ENCODE measurements at places on chromosomes 3 and 15. TPM values are rescaled to one million over a fixed set of nuclear protein-coding genes. Genes with fewer than 3 reads are reported as not detected.
A peak's percentile ranks its signal among the peaks of the same experiment; 100 is the strongest.

The POLQ gene
- 0.86 TPM for total RNA-seq

The ATP13A5 gene
- total RNA-seq = not detected

The EPHB3 gene
- total RNA-seq = 4.0 TPM

The RHOV gene
- total RNA-seq = not detected

The TRPM1 gene
- not detected for total RNA-seq

The HTR3E gene
- not detected for total RNA-seq

The BUB1B gene
- total RNA-seq = 1.5 TPM

The TEX55 gene
- not detected for total RNA-seq

The IL5RA gene
- 0.97 TPM for total RNA-seq

The SLITRK3 gene
- not detected for total RNA-seq

The TLR9 gene
- 0.15 TPM for total RNA-seq

The CERS3 gene
- not detected for total RNA-seq

The CKMT1A gene
- not detected for total RNA-seq

- H3K36me3 ChIP-seq = peaks cover 83% of the 10 kb centered on the region
- no peak for DNase-seq
- no peak overlapping the region for H3K4me3 ChIP-seq
- H3K27me3 ChIP-seq = no peaks in the 10 kb centered on the region
- peak overlapping the region; percentile 88 for H3K27ac ChIP-seq
Observed at GRCh38 chr15:66498501-66499386, 1.2 kb upstream of the SNAPC5 start.

DNA sequence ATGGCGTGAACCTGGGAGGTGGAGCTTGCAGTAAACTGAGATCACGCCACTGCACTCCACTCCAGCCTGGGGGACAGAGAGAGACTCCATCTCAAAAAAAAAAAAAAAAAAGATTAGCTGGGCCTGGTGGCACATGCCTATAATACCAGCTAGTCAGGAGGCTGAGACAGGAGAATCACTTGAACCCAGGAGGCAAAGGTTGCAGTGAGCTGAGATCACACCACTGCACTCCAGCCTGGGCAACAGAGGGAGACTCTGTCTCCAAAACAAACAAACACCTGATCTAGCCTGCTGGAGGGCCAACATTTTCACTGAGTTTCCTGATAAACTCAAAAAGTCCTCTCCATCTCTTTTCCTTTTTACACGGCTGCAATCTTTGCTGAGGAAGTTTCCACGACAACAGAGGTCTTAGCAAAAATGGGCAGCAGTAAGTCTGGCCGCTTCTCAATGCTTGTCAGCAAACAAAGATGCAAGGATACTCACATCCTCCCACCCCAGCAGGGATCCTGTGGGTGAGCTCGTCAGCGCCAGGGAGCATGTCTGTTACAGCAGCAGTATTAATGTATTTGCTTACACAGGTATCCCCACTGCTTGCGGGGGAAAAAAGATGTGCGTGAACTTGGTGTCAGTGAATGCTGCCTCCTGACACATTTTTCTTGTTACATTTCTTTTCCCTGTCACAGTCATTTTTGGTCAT lies 21.0 kb upstream of the CCDC174 start:
- H3K27ac ChIP-seq = no peak overlapping the region
- no peaks in the 10 kb centered on the region for H3K4me1 ChIP-seq
- no peak overlapping the region for H3K4me3 ChIP-seq
- DNase-seq = no peak
- H3K36me3 ChIP-seq = no peaks in the 10 kb centered on the region

- DNase-seq = no peak
- no peak overlapping the region for H3K4me3 ChIP-seq
- H3K27me3 ChIP-seq = no peaks in the 10 kb centered on the region
- no peak overlapping the region for H3K27ac ChIP-seq
- no peaks in the 10 kb centered on the region for H3K4me1 ChIP-seq
- no peaks in the 10 kb centered on the region for H3K36me3 ChIP-seq
Observed at GRCh38 chr15:66982250-66982649, 83.2 kb upstream of the SMAD3 start.

GRCh38 chr15:78353093-78353492 lies 12.9 kb downstream of the CRABP1 start:
- no peaks in the 10 kb centered on the region for H3K36me3 ChIP-seq
- no peak for DNase-seq
- H3K4me1 ChIP-seq = no peaks in the 10 kb centered on the region
- H3K4me3 ChIP-seq = no peak overlapping the region

DNA sequence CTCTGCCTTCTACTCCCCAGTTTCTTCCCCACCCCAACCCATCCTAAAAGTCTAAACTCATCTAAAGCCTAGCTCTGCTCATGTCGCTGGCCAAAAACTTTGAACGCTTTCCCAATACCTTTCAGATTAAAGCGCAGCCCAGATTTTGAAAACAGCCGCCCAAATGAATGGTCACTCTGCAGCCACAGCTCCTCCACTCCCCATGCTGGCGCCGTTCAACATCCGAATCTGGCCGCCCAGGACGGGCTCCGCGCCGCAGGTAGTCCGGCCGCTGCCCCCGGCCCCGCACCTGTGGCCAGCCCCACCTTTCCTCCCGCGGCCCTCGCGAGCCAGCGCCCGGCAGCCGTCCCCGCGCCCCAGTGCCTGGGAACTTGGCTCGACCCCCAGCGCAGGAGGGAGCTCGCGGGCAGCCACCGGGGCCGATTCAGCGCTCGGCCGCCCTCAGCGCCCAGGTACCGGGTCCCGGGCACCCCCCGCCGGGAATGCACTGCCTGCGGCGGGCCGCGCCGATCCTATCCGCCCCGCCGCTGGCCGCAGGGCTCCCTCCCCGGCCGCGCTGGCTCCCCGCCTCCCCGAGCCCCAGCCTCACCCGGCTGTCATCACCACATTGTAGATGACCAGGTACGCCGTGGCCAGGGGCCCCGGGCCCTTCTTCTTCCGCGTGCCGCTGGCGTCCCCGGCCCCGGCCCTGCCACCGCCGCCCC lies 417 bp downstream of the HACD2 start:
- peak overlapping the region; percentile 84 for H3K27ac ChIP-seq
- peak overlapping the region; percentile 87 for H3K4me3 ChIP-seq
- no peaks in the 10 kb centered on the region for H3K27me3 ChIP-seq
- H3K36me3 ChIP-seq = no peaks in the 10 kb centered on the region
- peaks cover 18% of the 10 kb centered on the region for H3K4me1 ChIP-seq

DNA sequence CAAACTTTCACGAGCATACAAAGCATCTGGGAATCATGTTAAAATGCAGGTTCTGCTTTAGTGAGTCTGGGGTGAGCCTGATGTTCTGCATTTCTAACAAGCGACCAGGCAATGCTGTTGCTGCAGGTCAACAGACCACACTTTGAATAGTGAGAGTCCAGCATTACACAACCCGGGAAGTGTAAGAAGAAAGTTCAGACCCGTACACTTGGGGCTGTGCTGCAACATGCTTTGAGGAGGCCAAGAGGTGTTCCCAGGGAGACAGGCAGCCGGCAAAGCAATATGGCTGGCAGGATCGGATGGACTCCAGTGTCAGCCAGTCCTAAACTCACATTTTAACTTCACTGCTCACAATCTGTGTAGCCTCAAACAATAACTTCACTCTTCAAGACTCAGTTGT lies 134.2 kb downstream of the LIPC start:
- no peaks in the 10 kb centered on the region for H3K4me1 ChIP-seq
- no peaks in the 10 kb centered on the region for H3K36me3 ChIP-seq
- no peak overlapping the region for H3K4me3 ChIP-seq
- no peaks in the 10 kb centered on the region for H3K27me3 ChIP-seq
- DNase-seq = no peak

DNA sequence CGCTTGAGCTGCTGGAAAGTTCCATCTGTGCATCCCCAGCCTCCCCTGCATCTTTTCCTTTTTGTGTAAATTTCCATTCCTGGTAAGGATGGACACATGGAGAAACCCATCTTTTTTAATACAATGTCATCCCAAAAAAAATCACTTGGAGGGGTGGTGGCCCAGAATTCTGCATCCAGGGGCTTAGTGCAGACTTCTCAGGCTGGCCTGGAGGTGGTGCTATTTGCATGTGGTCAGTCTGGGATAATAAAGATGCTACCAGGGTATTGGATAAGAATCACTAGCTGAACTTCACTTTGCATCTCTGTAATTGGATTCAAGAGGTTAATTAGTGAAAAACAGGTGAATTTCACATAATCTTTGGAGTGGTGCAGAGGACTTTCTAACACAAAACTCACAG lies 1.8 kb upstream of the ZSCAN2 start:
- DNase-seq = peak; percentile 24
- peak overlapping the region; percentile 86 for H3K27ac ChIP-seq
- no peaks in the 10 kb centered on the region for H3K27me3 ChIP-seq

- no peak overlapping the region for H3K27ac ChIP-seq
- DNase-seq = peak; percentile 22
- H3K27me3 ChIP-seq = peaks cover 52% of the 10 kb centered on the region
Observed at GRCh38 chr3:10758304-10759037, 57.6 kb upstream of the SLC6A11 start.

DNA sequence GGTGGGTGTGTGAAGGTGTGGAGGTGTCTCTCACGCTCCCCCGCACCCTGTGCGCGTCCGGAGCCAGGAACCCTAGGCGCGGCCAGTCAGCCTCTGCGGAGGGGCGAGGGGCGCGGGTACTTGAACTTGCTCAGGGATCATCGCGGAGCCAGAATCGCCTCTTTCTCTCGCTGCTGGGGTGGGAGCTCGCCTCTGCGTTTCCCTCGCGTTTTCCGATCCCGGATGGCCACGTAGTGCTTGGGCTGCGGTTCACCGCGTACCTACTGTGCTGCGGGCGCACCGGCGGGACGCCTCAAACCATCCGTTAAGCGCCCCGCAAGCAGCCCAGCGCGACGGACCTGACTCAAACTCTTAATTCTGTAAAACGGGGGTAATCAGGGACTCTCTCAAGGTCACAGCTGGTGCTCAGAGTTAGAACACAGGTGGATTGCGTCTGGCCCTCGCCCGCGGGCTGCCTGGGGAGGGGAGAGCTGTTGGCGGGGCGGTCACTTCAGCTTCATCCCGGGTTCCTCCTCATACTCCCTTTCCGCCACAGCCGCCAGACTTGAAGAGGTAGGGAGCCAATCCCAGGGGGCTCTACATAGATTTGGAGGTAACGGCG lies 686 bp downstream of the MYRIP start:
- no peaks in the 10 kb centered on the region for H3K36me3 ChIP-seq
- peaks cover 29% of the 10 kb centered on the region for H3K27me3 ChIP-seq
- H3K27ac ChIP-seq = no peak overlapping the region

DNA sequence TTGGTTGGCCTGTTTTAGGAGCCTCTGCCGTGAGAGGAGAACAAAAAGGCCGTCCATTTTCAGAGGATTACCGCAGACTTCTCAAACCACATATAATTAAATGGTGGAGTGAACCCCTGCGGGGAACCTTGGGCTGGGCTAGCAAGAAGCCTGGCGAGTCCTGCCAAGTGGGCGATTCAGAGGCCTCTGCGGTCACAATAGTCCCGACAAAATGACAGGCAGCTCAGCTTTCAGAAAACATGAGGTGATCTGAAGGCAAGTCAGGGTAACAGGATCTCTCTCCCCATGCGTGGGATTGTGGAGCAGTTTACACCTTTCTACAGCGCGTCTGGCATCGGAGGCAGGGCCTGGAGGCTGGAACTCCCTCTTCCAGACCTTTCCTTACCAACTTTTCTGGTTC lies 134.8 kb downstream of the ASB7 start:
- no peak overlapping the region for H3K27ac ChIP-seq
- H3K4me3 ChIP-seq = no peak overlapping the region
- H3K36me3 ChIP-seq = no peaks in the 10 kb centered on the region

- peak overlapping the region; percentile 90 for H3K27ac ChIP-seq
- H3K36me3 ChIP-seq = no peaks in the 10 kb centered on the region
- peak overlapping the region; percentile 87 for H3K4me3 ChIP-seq
- no peak for DNase-seq
Observed at GRCh38 chr3:12841970-12842328, 584 bp upstream of the RPL32 start.

DNA sequence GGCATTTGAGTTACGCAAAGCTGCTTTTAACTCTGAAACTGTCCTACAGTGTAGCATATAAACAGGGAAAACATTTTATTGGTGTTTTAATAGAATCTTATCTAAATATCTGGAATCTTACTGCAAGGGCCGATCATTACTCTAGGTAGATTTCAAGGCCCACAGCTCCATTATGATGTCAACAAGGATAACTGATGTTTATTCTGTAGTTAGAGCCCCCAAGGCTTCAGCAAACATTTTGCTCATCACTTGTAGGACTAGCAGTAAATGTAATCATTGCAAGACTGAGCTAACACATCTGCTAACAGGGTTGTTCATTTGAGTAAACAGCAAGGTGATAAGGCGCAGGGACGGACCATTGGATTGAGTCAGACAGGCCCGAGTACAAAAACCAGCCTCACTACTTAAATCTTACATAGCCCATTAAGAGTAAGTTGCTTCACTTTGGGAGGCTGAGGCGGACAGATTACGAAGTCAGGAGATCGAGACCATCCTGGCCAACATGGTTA lies 332.5 kb upstream of the TPRG1 start:
- H3K4me3 ChIP-seq = no peak overlapping the region
- H3K27me3 ChIP-seq = no peaks in the 10 kb centered on the region
- H3K4me1 ChIP-seq = no peaks in the 10 kb centered on the region
- no peaks in the 10 kb centered on the region for H3K36me3 ChIP-seq

DNA sequence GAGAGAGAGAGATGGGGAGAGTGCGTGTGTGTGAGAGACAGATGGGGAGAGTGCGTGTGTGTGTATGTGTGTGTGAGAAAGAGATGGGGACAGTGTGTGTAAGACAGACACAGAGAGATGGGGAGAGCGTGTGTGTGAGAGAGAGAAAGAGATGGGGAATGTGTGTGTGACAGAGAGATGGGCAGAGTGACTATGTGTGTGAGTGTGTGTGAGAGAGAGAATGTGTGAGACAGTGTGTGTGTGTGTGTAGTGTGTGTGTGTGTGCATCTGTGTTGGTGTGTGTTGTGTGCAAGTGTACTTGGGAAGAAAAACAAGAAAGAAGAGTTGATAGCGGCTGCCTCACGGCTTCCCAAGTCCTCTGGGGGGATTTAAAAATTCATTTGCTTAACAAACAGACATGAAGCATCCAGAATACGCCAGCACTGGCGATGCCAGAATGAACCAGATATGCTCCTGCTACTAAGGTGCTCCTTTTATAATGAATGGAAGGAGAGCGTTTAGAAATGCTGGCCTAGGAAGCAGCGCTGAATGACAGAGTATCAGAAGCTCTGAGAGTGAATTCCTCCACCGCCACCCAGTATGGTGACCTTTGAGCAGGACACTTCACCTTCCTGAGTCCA lies 186.1 kb upstream of the TSC22D2 start:
- no peak for DNase-seq
- H3K4me1 ChIP-seq = no peaks in the 10 kb centered on the region
- H3K27me3 ChIP-seq = no peaks in the 10 kb centered on the region
- H3K27ac ChIP-seq = no peak overlapping the region
- H3K4me3 ChIP-seq = no peak overlapping the region

DNA sequence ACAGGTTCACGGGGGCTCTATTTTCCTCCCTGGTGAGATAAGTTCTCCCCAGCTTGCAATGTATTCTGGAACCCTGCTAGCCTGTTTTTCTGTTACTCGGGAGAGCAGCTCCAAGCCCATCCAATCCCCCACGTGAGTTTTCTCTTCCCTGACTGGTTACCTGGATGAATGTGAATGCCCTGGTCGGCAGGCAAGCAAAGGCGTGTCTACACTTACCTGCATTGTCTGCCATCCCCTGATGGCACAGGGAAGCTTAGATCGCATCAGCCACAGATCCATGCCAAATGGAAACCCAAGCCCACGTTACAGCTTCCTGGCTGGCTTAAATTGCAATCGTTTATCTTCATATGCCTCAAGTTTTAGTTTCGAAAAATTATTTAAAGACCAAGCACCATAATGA lies 149.9 kb downstream of the FOXP1 start:
- no peak for DNase-seq
- no peaks in the 10 kb centered on the region for H3K27me3 ChIP-seq
- H3K4me3 ChIP-seq = no peak overlapping the region
- H3K36me3 ChIP-seq = no peaks in the 10 kb centered on the region
- H3K4me1 ChIP-seq = peaks cover 4% of the 10 kb centered on the region

- no peaks in the 10 kb centered on the region for H3K27me3 ChIP-seq
- H3K27ac ChIP-seq = no peak overlapping the region
- no peak overlapping the region for H3K4me3 ChIP-seq
- no peaks in the 10 kb centered on the region for H3K36me3 ChIP-seq
Observed at GRCh38 chr3:31288641-31289100, 244.1 kb upstream of the STT3B start.
